ENCODE measurements at places on chromosomes 3 and 15. TPM values are rescaled to one million over a fixed set of nuclear protein-coding genes. Genes with fewer than 3 reads are reported as not detected.

Gene TUSC7
- polyA plus RNA-seq, result not detected

Gene ARPIN
- 17.0 TPM for polyA plus RNA-seq

Gene PP2D1
- polyA plus RNA-seq, result not detected

Gene ALDH1L1
- 45.1 TPM for polyA plus RNA-seq

Gene CCNB2
- 1.3 TPM for polyA plus RNA-seq

Gene CELF6
- polyA plus RNA-seq, result 7.1 TPM

Gene SLC6A20
- 0.05 TPM for polyA plus RNA-seq

Gene BSN
- polyA plus RNA-seq, result 0.13 TPM

Gene EIF4E3
- 33.4 TPM for polyA plus RNA-seq

Gene PDZRN3
- polyA plus RNA-seq, result 102 TPM

Gene BNIP2
- polyA plus RNA-seq, result 31.3 TPM

Gene PRRT3
- polyA plus RNA-seq, result 1.0 TPM

Gene CLRN1
- not detected for polyA plus RNA-seq

Gene ISLR
- 82.4 TPM for polyA plus RNA-seq

Gene B3GALNT1
- 18.2 TPM for polyA plus RNA-seq

Gene CCDC13
- polyA plus RNA-seq, result 0.75 TPM

Gene AGTR1
- 21.7 TPM for polyA plus RNA-seq

Measured in ovary (tissue), 10 donors.